COLO829 (cell line): ENCODE measurements at places on chromosomes 7 and 10.

DNA sequence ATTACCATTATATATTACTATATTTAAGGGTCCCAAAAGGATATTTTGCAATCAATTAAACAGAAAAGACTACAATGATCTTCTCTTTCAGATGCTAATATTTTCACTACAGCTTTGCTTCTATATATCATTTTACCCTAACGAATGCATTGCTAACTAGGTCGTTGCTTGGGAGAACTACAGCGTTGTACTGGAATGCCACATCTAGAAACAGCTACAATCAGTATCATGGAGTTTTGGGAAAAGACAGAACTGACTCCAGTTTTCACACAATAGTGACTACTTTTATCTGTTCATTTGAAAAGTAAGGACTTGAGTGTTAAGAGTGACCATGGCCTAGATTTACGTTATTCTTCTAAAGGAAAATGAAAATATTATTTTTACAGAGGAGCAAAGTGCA lies 38.5 kb downstream of the LRRN3 start:
- DNase-seq, result no peak

DNA sequence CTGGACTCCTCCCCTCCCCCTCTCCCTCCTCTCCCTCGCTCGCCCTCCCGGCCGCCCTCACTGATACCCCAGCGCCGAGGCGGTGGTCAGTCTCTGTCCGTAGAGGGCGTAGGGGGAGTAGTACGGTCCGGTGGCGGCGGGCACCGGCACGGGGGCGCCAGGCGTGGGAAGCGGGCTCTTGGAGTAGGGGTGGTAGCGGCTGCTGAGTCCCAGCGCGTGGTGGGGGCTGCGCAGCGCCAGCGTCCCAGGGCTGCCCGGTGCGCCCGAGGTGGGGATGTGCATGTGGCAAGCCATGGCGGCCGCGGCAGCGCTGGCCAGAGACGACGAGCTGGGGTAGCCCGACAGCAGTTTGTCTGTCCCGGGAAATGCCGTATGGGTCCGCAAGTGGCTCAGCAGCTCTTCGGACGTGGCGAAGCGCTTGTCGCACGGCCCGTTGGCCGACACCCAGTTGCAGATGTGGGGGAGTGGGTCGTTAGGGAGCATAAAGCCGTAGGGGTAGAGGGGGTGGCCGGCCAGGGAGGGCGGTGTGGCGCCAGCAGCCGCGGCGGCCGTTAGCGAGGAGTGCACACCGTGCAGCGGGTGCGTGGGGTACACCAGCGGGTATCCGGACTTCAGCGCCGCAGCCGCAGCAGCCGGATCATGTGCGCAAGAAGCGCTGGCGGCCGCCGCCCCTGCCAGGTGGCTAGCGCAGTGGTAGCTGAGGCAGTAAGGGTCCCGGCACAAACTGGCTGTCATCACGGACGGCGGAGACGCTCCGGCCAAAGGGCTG lies 2.7 kb downstream of the ZNF503 start:
- DNase-seq, result no peak

DNA sequence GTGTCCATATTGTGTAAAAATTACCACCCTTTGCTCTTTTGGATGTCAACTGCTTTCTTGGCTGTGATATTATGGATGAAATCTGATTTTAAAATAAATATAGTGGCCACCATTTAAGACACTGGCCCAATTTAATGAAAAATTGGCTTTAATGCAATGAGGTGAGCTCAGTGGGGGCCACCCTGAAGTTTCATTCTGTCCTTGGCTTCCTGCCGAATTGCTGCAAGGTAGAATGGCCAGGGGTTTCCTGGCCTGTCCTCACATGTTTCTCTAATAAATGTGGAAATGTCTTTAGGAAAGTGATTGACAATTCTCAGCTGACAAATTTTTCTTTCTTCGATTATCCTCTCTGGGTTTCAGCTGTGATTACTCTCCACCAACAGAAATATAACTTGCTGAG lies 36.0 kb downstream of the DYNC1I1 start:
- no peak for DNase-seq

DNA sequence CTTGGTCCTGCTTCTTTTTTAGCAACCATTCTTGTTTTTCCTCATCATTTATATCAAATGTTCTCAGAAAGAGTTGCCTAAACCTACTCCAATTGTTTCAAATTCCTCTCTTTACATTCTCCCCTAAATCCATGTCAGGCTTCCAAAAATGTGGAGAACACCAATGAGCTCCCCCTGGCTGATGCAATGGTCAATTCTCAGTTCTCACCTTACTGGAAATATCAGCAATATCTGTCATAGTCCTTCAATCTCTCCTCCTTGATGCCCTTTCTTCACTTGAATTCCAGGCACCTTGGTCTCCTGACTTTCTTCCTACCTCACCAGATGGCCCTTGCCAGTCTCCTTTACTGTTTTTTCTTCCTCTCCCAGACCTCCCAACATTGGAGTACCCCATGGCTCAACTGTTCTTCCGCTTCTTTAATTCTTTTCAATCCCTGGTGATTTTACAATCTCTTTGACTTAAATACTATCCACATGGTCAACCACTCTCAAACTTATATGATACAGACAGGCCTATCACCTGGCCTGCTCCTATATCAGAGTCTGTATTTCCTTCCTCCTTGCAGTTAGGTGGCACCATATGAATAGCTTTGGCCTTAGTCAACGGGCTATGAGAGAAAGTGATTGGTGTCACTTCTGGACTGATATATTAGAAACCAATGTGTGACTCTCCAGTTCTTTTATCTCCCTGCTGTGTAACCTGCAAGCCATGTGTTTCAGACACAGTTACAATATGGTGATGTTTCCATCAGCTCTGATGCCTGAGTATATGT lies 47.4 kb upstream of the CAV2 start:
- DNase-seq, result no peak

GRCh38 chr10:101952191-101952590 lies 103.8 kb downstream of the ARMH3 start:
- DNase-seq, result no peak

- no peak for DNase-seq
Observed at GRCh38 chr10:68139448-68140272, 30.4 kb downstream of the MYPN start.

DNA sequence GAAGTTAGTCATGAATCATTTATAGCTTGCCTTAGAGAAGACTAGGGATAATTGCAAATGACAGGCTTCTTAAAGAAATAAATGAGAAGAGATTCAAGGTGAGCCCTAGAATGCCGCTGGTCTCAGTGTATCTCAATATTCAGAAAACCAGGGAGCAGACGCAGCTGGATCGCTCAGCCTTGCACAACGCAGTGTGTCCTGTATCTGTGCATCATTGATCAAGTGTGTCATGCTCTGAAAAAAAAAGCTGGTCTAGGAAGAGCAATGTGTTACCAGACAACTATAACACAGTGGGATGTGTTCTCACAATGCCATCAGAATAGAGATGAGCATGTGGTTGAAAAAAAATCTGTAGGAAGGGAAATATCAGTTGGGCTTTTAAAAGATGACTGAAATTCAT lies 230.1 kb downstream of the CALN1 start:
- no peak for DNase-seq

- peak; percentile 3 for DNase-seq
Observed at GRCh38 chr7:18086165-18087025, 58.7 kb upstream of the PRPS1L1 start.

- peak; percentile 45 for DNase-seq
Observed at GRCh38 chr7:17408245-17408903, 109.9 kb downstream of the AHR start.
